ENCODE measurements at places on chromosomes 2 and 18.

DNA sequence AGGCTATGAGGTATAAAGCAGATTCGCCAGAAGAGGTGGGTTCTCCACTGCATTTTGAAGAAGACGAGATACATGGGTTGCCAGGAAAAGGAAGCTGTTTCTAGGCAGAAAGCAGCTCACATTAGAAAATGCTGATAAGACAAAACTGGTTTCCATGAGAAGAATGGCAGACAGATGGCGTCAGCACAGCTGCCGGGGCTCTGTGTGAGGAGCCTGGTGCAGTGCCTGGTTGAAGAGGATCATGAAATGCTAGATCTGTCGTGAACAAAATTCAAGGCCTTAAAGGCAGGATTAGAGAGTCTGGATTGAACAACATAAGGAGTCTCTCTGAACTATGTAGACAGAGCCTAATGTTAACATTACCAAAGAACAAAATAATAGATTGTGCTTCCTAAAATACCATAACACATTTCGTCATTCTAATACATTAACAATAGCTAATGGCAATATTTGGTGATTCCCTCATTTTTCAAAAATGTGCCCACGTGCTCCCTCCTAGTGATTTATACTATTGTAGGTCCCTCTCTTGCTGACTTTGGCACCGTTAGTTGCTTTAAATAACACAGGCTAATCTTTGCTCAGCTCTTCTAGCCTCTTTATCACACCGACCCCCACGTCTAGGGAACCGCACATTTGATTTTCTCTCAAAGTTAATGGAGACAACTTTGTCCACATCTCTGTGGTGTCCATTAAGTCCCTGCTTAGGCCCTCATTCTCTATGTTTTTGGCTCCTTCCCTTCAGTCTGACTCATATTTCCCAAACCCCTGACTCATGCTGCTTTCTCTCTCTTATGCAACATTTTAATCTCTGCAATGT lies 38.2 kb downstream of the EFEMP1 start:
- no peak for DNase-seq

DNA sequence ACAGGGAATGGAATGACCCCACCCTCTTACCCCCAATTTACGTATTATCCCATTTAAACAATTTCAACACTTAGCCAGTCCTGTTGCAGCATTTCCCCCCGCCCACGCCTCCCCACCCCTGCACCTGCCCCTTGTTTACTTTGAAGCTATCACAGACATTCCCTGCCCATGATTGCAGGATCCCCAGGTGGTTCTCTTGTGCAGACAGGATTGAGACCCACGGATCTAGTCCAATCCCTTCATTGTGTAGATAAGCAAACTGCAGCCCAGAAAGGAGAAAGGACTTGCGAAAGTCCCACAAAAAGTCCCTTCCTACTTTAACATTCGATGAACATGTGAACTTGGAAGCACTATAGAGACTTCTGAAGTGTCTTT lies 38.9 kb downstream of the TMEM17 start:
- DNase-seq: no peak

- no peak for DNase-seq
Measured at GRCh38 chr2:179532863-179533278, 268.2 kb upstream of the SESTD1 start.

DNA sequence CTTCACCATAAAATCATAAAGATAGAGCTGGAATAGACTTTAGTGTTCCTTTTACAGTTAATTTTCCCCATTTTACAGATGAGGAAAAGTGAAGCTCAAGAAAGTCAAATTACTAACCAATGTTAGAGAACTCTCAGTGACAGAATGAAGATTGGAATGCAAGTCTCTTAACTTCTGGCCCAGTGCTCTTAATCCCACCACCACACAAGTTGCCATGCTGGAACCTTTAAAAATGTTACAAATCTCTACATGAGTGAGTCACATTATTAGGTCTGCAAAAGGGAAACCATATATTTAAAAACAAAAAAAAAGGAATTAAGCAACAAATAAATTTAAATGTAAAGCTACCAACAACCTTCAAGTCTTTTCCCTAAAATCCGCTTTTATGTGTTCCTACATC lies 3.5 kb downstream of the NCKAP1 start:
- no peak for DNase-seq

GRCh38 chr2:19887510-19887909 lies 14.3 kb downstream of the TTC32 start:
- no peak for DNase-seq

DNA sequence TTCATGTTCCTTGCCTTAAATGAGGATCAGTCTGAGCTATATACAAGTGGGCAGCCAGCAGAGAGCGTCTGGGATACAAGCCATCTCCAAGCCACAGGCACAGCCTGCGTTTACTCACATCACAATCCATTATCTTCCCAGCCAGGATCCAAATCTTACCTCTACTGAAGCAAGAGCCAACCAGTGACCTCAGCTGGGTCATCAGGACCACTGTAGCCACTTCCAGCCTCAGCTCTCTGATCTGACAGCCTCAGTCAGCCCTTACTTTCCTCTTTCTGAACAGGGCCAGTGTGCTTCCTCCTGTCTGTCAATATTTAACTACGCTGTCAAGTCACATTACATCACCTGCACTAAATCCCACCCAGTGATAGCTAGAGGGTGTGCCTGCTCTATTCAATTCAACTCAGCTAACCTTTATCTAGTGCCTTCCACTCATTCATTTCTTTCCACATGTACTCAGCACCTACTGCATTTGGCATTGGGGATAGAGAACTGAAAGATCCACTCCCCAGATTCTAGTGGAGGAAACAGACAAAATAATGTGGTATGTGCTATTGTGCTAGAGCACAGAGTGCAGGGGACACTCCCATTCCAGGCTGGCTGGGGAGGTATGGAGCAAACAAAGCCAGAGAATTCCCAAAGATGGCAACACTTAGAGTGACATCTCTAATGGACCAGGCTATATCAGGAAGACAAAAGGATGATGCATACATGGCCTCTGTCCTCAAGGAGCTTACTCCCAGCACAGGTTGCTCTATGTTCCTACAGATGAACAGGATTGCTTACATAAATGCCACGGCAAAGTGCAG lies 146.5 kb downstream of the NCKAP5 start:
- no peak for DNase-seq

DNA sequence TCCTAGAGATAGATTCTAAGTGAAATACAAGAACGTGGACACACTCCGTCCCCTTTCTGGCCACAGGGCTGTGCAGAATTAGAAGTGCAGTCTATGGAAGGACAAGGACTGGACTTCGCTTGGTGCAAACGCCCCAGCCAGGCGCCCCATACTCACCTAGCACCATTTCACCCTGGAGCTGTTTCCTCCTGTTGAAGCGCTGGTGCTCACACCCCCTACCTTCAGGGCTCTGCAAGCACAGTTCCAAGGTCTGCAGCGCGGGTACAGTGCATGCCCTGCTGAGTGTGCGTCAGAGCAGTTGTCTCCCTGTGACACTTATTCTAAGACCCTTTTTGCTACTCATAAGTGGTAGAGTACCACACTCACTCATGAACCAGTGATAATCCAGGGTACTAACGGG lies 3.0 kb downstream of the HPCAL1 start:
- DNase-seq: no peak

DNA sequence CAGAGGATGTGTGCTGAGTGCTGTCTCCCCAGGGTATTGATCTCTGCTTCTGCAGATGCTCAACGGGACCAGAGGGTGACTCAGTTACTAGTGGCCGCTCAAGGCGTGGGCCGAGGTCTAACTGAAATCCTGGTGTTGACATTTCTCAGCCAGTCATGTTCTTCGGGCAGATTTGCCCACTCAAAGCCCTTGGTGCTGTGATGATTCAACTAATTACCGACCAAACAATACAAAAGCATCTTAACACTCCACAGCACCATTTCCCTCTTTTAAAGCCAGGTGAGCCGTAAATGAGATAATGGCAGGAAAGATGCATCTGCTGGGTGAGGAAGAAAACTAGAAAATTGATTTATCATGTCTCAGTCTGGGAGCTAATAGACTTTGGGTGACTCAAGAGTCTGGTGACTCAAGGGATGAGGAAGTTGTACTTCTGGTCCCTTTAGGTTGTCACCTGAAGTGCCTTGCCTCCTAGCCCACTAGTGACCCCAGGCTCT lies 32.7 kb upstream of the PRLH start:
- no peak for DNase-seq

GRCh38 chr2:189658306-189659212 lies 2.7 kb upstream of the ASNSD1 start:
- no peak for DNase-seq

DNA sequence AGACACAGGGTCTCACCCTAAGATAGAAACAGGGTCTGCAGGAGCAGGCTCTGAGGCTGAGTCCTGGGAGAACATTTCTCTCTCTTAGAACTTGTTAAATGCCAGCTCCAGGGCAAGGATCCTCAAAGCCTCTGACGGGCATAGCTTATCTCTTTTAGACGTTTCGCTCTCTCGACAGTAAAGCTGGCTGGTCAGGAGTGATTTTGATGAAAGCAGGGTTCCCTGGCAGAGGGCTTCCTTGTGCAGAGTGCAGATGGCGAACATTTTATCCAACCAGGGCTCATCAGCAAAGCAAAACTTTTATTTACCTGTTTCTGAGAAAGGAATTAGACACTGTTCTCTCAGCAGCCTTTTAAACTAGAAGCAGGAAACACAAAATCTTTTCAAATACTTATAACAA lies 350.8 kb downstream of the ALK start:
- DNase-seq: no peak

- no peak for DNase-seq
Measured at GRCh38 chr2:154623819-154624218, 74.7 kb upstream of the KCNJ3 start.

GRCh38 chr2:191350826-191351225 lies 105.6 kb downstream of the MYO1B start:
- no peak for DNase-seq

DNA sequence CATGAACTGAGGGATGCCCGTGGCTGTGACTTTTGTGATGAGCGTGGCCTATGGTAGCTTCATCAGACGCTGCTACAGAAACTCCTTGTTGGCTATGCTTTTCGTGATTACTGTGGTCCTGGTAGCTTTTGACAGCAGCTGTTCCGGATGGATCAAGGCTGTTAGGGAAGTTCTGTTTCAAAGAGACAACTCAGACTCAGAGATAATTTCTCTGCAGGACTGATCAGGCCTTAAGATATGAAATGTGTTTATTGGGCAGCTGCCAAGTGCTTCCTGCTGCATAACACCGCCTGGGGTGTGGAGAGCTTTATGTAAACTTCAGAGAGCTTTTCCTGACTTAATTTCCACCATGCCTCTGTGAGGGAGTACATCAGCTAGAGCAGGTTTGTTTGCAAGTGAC lies 243.8 kb downstream of the TSN start:
- DNase-seq: no peak

- DNase-seq: no peak
Measured at GRCh38 chr18:79953971-79954651, 2.7 kb upstream of the SLC66A2 start.

- DNase-seq: no peak
Measured at GRCh38 chr2:1793001-1793867, 48.9 kb upstream of the PXDN start.

DNA sequence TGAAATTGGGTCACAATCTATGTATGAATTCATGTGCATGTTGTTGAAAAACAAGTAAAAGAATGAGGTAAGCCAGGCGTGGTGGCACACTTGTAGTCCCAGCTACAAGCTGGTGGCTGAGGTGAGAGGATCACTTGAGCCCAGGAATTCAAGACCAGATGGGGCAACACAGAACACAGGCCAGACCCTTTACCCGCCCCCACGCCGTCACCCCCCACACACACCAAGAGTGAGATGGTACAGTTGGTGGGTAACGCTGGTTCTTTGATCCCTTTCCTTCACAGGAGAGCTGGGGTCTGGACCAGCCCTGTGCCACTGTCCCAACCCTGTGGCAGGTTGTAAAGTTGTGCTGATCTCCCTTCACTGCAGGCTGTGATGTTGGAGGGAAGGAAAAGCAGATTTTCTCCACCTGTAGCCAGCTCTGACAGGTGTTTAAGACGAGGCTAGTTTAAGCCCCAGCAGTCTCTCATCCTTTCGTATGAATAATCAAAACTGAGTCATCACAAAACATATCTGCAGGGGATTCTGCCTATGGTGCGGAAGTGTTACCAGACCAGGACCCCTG lies 13.6 kb downstream of the B3GNT2 start:
- DNase-seq: no peak

DNA sequence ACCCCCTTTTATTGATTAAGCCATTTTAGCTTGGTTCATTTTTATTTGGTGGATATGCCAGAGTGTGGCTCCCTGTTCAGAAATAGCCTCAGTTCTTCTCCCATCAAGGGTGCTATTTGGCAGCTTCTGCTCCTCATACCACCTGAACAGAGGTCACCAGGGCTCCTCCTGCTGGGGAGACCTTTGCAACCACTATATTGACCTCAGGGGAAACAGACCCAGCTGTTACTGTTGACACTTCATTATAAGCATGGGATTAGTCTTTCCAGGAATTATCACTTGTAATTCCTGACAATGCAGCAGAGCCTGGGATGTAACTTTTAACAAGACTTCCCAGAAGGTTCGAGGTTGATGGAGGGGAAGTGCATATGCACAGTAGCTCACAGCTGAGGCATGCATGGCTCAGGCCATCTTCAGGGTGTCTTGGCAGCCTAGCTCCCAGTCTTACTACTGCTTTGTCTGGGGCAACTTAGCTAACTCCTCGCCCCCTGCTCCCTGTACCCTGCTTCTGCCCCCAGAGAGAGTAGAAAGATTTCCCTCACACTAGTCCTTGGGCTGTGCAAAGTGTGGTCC lies 239.4 kb upstream of the SPRED2 start:
- DNase-seq: no peak

GRCh38 chr2:16614314-16614860 lies 51.2 kb downstream of the CYRIA start:
- DNase-seq: no peak

DNA sequence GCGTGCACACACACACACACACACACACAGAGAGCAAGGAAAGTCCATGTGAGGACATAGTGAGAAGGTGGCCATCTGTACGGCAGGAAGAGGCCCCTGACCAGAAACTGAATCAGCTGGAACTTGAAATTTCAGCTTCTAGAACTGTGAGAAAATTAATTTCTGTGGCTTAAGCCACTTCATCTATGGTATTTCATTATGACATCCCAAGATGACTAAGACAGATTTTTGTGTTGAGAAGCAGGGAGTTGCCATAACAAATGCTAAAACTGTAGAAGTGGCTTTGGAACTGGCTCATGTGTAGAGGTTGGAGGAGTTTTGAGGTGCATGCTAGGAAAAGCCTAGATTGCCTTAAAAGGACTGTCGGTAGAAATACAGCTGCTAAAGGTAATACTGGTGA lies 63.4 kb upstream of the ZBTB7C start:
- no peak for DNase-seq

DNA sequence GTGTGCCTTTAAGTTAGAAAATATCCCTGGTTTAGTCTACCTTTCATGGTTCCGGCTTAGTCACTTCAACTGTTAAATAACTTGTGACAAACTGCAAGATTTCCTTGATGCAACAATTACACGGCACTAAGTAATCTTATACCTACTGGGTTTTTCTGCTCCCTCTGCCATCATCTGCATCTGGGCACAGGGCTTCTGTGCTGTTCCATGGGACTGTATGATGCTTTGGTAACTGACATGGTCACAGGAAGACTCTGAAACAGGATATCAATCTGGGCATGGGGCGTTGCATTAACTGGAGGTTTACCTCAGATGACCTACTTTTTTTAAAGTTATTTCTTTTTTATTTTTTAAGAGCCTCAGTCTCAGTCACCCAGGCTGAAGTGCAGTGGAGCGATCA lies 365.4 kb downstream of the SS18 start:
- DNase-seq: no peak

- DNase-seq: no peak
Measured at GRCh38 chr2:177595126-177595845, 202.7 kb downstream of the AGPS start.

GRCh38 chr18:6010284-6010683 lies 115.0 kb upstream of the TMEM200C start:
- no peak for DNase-seq

GRCh38 chr2:38765149-38765548 lies 12.9 kb upstream of the GEMIN6 start:
- no peak for DNase-seq

Data from amygdala (tissue), 56 donors.